T47D (cell line): ENCODE measurements at places on chromosomes 12 and 14.

- DNase-seq: no peak
These were observed 596 bp upstream of the BICD1 start for GRCh38 chr12:32105986-32106516.

DNA sequence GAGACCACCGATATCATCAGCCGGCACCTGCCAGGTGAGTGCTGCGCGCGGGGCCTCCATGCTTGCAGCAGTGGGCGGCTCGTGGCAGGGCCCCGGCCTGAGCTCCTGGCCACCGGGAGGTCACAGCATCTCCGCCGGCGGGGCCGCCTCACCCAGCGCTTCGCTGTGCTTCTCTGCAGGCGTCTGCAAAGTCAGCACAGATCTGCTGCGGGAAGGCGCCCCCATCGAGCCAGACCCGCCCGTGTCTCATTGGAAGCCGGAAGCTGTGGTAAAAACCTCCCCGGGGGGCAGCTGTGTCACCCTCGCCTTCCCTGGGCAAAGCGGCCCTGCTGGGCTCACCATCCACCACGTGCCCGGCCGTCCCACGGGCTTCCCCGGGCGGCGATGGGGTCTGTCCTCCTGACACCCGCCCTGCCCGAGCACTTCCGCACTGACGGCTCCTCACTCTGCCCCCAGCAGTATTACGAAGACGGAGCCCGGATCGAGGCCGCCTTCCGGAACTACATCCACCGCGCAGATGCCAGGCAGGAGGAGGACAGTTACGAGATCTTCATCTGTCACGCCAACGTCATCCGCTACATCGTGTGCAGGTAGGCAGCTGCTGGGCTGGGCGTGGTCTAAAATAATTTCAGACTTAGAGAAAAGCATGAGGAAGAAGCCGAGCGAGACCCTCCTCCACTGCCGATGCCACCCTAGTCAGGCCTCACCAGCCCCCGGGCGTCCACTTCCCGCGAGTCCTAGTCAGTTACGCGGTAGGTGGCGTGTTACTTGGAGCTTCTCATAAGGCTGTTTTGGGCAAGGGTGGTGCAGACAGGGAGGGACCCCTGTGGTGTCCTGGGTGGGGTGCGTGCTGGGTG, 7.1 kb downstream of the PGAM5 start:
- no peak for DNase-seq

DNA sequence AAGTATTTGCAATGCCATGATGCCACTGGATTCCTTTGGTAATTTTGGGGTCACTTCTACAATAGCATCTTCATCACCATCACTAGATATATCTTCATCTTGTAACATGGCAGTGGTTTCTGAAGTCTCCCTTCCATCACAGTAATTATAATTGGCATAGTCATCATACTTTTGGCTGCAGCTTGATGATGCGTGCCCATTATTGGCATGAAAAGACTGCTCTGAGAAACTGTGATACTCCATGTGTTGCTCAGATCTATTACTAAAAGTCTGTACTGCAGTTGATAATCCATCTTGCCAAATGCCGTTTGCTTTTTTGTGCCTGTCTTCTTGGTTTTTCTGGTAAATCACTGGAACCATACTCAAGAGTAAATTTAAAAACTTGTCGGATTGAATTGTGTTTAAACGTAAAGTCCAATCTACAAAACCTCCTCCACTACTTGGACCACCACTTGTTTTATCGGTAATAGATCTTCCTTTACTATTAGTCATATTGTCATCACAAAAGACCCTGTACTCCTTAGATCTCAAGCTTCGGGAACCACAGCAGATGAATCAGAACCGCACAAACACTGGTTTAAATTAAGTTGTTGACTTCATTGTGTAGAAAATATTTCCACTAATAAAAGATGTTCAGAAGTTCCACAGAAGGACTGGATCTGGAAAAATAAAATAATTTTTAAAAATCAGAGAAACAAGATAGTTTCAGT, 29.9 kb downstream of the SLC41A2 start:
- DNase-seq: no peak

DNA sequence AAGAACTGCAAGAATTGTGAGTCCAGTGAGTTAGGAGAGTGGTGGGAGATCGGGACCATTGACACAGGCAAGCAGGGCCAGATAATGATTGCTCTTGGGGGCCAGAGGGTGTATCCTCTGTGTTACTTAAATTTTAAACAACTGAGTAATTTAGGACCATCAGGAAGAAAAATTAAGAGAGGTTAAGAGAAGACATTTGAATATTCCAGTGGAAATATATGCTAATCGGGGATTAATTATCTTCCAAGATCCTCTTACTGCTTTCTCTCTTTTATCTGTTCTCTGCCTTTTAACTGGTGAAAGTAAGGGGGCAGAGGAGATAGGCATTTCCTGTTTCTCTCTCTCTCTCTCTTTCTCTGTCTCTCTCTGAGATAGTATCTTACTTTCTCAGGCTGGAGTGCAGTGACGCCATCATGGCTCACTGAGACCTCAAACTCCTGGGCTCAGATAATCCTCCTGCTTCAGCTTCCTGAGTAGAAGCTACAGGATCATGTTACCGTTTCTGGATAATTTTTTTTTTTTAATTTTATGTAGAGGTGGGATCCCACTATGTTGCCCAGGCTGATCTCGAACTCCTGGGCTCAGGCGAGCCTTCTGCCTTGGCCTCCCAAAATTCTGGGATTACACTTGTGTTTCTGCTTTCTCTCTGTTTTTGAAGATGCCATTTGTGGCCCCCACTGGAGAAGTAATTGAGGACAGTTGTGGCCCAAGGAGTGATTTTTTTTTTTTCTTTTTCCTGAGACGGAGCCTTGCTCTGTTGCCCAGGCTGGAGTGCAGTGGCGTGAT, 85.1 kb downstream of the DIP2B start:
- no peak for DNase-seq

- no peak for DNase-seq
These were observed 53.1 kb downstream of the TSPAN11 start for GRCh38 chr12:30979371-30980259.

- DNase-seq: no peak
These were observed 140.4 kb downstream of the CNTN1 start for GRCh38 chr12:40832668-40833067.

- no peak for DNase-seq
These were observed 35.1 kb downstream of the RDH12 start for GRCh38 chr14:67736771-67737170.

- no peak for DNase-seq
These were observed 425.8 kb downstream of the NPAS3 start for GRCh38 chr14:33364466-33364865.
